Activated CD8-positive, alpha-beta memory T cell treated with anti-CD3 and anti-CD28 coated beads for 24 hours (primary cell): ENCODE measurements at places on chromosomes 5 and 9.

DNA sequence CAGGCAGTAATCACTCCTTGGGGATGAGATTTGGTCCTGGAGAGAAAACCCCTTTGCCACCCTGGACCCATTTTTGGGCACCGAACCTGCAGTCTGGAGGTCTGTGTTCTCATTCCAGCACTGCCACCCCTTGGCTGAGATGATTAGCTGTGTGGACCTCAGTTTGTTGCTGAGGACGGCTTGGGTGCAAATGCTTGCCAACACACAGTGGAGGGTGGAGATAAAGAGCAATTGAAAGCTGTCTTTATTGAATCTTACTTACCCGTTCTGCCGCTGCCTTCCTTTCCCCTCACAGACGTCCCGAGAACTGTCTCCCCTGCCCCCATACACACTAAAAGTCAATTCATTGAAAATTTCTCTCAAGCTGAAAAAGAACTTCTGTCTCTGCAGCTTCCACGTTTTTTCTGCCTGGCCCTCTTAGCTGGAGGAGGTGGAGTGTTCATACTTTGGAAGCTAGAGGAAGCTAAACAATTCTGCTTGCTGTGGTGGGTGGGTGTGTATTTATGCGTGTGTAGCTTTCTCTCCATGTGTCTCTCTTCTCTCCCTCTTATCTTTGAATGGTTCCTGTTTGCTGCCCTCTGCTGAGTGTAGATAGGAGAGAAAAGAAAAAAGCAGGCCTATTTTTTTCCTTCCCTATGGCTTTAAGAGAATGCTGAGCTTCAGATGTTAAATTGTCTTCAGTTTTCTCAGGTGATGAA lies 6.6 kb downstream of the GALNT10 start:
- DNase-seq, result no peak

- no peak for DNase-seq
Observed at GRCh38 chr5:81212211-81212751, 20.8 kb upstream of the CKMT2 start.

DNA sequence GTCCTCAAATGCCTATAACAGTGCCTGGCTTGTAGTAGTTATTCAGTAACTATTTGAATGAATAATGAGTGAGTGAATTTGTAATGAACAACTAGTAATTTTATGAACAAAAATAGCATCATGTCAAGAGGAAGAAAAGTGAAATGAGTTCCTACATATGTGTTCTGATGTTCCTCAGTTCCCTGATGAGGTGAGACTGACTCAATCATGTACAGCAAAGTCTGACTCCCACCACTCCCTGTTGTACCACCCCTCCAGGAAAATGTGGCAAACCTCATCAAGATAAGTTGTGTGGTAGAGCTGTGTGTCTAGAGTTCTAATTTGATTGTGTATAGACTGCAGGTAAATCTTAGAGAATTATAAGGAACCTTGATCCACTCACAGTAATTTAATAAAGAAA lies 201.6 kb downstream of the GOLPH3 start:
- DNase-seq, result no peak

DNA sequence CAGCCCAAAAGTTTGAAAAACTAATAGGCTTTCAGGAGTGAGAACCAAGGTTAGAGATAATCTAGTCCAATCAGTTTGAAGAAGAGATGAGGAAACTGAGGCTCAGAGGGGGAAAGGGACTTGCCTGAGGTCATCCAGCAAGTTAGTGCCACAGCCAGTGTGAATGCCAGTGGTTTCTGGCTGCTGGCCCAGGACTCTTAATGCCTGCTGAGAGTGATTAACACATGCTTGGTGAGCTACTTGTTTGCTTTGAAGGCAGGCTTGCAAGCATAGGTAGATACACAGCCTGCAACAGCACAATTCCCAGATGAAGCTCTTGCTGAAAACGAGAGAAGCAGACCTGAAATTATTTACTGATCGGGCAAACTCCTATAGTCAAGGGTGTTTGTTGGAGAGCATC lies 591.6 kb upstream of the SGCD start:
- no peak for DNase-seq

DNA sequence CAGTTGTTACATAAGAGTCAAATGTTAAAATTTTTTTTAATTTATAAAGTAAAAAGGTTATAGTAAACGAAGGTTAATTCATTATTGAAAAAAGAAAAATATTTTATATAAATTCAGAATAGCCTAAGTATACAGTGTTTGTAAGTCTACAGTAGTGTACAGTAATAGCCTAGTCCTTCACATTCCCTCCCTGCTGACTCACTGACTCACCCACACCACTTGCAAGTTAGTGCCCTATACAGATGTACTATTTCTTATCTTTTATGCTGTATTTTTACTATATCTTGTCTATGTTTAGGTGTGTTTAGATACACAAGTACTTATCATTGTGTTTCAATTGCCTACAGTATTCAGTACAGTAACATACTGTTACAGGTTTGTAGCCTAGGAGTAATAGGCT lies 57.6 kb downstream of the MAMDC2 start:
- no peak for DNase-seq

DNA sequence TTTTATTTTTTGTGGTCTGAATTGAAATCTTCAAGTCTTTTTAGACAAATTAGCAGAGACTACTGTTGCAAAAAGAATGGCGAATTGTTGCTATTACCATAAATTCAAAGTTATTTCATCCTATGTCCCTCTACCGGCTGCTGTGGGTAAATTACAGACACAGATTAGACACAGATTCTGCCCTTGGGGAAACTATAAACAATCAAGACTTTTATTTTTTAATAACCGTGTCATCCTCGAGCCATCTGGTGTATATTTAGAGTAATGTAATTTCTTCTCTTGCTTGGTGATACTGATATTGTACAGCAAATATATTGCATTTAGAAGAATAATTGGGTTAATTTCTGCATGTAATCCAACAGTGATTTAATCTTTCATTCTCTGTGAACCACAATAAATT lies 228.0 kb upstream of the ADAMTSL1 start:
- DNase-seq, result no peak

DNA sequence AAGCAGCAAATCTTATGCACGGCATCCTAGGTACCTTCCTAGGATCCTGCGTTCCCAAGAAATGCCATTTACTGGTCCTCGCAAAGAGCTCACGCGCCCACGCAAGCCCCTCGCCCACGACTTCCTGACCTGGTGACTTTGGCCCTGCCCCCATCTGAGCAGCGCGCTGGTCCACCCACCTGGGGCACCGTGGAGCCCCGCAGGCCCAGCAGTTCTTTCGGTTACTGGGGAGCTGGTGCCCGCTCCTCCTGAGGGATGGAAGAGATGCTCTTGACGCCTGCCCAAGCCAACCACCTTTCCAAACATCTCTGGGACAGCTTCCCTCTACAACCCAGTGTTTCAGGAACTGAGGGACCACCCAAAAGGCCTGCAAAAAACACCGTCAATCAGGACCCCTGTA lies 16.7 kb downstream of the EQTN start:
- no peak for DNase-seq
